ENCODE measurements at places on chromosomes 2 and 18.

DNA sequence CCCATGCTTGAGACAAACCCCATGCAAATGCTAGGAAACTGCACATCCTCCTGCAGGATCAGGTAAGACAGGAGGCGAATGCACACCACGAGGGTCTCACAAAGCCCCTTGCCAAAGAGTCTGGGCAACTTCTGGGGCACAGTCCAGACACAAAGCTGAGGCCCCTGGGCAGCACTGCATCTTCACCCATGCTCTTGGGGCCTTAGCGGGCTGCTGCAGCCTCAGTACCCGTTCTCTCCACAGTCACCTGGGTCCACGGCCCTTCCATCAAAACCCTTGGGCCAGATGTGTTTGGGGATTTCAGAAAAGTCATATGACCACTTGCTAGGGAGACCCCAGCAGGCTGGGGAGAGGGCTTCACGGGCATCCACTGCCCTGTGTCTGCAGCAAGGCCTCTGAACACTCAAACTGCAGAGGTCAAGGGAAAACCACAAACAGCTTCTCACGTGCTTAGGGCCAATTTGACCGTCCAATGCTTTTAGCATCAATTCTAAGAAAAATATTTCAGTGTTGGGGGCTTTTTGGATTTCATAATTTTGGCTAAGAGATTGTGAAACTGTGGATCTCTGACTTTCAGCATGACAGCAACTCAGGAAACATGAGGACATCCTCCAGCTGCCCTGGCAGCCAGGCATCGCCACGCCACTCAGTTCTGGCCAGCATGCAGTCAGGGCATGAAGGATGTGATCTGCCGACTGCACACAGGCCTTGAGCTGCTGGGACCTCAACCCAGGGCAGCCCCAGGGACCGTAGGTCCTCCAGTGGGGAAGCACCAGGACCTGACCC is 20.0 kb downstream of the PASK start:
- no peak for DNase-seq

GRCh38 chr2:14746133-14746532 is 113.6 kb downstream of the LRATD1 start:
- no peak for DNase-seq

DNA sequence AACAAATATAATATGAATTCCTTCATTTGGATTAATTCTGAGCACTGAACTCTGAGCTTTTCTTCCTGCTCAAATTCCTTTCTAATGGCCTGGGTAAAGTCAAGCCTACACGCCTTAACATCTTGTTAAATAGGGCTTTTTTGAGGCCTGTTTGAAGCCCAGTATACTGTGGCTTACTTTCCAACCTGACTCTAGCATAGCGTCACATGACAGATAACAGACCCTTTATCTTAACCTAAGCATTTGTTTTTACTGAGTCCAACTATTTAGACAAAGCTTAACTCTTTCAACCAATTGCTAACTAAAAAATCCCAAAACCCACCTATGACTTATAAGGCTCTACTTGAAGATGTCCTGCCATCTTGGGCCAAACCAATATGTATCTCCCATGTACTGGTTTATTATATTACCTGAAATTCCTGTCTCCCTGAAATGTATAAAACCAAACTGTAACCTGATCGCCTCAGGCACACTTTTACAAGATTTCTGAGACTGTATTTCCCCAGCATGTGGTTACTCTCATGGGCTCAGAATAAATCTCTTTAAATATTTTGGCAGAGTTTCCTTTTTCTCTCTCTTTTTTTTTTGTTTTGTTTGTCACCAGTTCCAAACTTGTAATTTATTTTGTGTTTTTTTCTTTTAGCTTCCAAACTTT is 271.1 kb upstream of the VWC2L start:
- no peak for DNase-seq

DNA sequence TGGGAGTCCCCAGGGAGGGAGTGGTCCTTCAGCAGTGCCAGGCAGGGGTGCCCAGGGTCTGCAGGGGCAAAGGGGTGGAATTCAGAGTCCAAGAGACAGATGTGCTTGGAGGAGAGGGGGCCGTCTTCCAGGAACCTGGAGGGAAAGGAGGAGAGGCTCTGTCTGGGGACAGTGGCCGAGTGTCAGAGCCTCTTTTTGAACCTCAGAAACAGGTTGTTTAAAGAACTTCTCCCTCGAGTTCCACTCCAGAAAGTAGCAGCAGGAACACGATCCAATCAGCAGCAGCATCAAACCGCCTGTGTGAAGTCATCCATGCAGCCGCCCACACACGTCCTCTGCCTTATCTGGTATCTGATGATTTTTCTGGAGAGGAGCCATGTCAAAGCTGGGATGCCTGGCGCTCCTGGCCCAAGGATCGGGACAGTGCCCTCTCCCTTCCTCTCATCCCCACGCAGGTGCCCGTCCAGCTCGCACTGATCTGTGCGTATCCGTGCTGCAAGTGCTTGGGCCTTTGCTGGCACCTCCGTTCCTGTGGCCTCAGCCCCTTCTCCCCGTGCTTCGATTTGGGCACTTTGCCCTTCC is 205.1 kb downstream of the NDUFA10 start:
- peak; percentile 7 for DNase-seq

DNA sequence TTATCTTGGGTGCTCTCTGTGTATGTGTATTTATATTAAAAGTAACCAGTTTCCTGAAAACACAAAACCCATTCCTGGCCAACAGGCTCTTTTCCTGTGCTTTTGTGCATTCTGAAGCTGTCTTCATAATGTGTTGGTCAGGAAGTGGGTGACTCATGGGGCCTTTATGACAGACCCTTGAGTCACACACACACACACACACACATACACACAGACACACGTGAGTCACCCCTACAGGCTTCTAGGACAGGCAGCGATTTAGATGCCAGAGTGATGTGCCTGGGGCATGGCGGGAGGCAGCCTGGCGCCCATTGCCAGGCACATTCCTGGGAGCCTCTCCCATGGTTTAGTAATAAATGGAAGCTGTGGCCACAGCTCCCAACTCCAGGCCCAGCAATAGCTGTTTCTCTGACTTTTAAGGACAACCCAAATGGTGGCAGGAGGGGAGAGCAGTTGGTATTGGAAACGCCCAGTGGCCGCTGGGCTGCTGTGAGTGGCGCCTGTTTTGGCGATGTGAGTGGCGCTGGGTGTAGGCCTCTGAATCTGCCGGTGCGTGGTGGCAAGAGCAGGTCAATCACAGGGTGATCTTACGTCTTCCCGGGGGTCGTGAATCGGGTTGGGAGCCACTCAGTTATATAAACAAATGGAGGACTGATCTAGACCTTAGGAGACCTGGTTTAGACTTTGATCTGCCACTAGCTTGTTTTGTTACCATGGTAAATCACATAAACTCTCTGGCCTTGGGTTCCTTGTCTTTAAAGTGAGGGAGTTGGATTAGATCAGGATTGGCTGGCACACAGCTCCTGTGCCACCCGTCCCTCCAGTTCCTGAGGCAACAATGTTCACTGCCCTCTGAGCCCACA is 150.7 kb upstream of the DLX2 start:
- peak; percentile 100 for DNase-seq

- DNase-seq = no peak
These were observed 810.8 kb upstream of the CHAC2 start for GRCh38 chr2:52956766-52957165.

DNA sequence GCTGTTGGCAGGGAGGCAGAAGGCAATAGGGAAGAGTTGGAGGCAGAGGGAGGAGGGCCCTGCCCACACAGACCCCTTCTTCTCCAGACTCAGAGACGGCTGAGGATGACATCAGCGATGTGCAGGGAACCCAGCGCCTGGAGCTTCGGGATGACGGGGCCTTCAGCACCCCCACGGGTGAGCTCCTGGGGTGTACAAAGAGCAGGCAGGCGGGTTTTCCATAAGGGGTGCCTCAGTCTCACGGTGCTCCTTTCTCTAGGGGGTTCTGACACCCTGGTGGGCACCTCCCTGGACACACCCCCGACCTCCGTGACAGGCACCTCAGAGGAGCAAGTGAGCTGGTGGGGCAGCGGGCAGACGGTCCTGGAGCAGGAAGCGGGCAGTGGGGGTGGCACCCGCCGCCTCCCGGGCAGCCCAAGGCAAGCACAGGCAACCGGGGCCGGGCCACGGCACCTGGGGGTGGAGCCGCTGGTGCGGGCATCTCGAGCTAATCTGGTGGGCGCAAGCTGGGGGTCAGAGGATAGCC is 10.0 kb downstream of the SPEG start:
- no peak for DNase-seq

- DNase-seq = peak; percentile 12
These were observed 122.5 kb downstream of the SLC39A10 start for GRCh38 chr2:195779491-195779890.
